ENCODE measurements at places on chromosomes 12 and 14.

- no peak for DNase-seq
These were observed 32.0 kb upstream of the CIPC start for GRCh38 chr14:77065851-77066577.

GRCh38 chr12:47850153-47851084, 30.7 kb upstream of the HDAC7 start:
- no peak for DNase-seq

- no peak for DNase-seq
These were observed 175.9 kb downstream of the PELI2 start for GRCh38 chr14:56294128-56294527.

GRCh38 chr14:69004731-69005431, 25.8 kb upstream of the ACTN1 start:
- DNase-seq, result no peak

DNA sequence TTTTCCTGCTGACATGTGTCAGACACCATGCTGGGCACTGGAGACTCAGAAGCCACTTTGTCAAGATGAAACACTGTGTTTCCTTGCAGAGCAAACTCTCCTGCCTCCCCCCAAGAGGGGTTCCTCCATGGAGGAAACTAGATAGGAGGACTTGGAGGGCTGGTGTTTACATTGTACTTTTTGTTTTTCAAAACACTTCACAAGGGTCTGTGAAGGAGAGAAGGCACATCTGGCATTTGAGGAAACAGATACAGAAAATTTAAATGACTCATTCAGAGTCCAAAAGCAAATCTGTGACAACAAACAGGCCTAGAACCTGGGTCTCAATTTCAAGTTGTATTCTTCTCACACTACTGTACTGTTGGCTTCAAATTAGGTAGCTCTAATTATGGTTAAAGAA, 6.7 kb upstream of the CDKL1 start:
- DNase-seq, result no peak

GRCh38 chr14:90287791-90288190, 31.4 kb downstream of the PSMC1 start:
- DNase-seq, result no peak

GRCh38 chr12:50107416-50108268, 3.8 kb downstream of the GPD1 start:
- DNase-seq, result no peak

- no peak for DNase-seq
These were observed 33.8 kb upstream of the PWP1 start for GRCh38 chr12:107651571-107652449.

GRCh38 chr14:36940476-36940875, 231.9 kb downstream of the SLC25A21 start:
- DNase-seq, result no peak

GRCh38 chr12:48160046-48160445, 2.7 kb upstream of the ASB8 start:
- DNase-seq, result no peak

DNA sequence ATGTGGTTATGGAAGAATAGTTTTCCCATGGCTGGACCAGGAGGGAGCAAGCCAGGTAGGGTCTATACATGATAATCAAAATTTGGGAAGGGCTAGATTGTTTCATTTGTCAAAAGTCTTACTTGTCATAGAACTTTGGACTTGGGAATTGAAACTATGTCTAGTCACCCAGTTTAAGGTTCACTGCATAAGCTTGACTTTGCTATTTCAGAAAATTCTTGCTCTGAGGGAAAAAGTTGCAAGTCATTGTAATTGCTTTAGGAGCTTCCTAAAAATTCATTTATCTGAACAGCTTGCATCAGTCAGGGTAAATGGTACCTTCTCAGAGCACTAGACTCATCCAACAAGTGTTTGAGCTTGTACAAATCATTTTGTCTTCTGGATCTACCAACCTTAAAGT, 1194.7 kb downstream of the GALC start:
- no peak for DNase-seq

GRCh38 chr12:23140710-23141109, 515.7 kb downstream of the ETNK1 start:
- DNase-seq, result no peak

DNA sequence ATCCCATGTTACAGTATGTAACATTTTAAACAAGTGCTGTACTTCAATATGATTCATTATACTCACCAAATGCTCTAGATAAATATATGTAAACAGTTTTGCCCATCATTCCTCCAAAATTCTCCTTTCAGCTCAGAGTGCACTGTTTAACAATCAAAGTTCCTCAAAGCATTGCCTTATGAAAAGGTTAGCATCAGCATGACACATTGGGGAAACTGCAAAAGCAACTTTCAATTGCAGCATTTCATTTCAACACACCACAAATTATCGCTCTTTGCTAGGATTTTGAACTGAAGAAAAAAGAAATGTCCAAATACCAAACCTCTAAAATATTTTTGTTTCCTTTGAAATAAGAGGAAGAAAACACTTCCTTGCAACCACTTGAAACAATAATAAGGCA, 413.2 kb downstream of the FLRT2 start:
- DNase-seq, result no peak

DNA sequence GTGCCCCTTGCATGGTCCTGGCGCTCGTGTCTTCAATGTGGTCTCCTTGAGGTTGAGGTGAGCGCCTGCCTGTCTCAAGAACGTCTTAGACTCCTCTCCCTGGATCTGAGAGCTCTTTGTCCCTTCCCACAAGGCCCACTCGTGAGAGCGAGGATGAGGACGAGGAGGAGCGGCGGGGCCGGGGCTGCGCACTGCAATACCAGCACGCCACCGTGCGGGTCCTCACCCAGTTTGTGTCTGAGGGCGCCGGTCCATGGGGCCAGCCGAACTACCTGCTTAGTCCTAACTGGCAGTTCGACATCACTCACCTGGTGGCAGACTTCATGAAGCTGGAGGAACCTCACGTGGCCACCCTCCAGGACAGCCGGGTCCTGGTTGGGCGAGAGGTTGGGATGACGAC, 128.1 kb downstream of the SLC15A4 start:
- DNase-seq, result no peak

DNA sequence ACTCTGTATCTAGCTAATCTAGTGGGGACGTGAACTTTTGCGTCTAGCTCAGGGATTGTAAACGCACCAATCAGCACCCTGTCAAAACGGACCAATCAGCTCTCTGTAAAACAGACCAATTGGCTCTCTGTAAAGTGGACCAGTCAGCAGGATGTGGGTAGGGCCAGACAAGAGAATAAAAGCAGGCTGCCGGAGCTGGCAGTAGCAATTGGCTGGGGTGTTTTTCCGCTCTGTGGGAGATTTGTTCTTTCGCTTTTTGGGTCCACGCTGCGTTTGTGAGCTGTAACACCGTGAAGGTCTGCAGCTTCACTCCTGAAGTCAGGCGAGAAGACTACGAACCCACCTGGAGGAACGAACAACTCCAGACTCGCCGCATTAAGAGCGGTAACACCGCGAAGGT, 76.5 kb downstream of the SPRING1 start:
- DNase-seq, result no peak

DNA sequence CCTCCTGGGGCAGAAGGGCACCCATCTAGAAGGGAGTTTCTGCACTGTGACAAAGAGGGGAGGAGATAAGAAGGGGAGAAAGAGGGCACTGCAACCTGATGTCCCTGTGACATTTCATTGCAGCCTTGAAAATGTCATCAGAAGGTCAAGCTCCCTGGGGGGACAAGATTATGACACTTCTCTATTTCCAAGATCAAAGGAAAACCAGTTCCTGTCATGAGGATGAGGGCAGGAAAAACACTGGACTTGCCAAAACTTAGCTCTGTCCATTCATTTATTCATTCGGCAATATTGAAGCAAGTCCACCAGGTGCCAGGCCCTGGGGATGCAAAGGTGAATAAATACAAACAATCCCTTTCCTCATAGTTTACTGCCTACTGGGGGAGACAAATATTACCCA, 138.4 kb upstream of the CDKN3 start:
- DNase-seq, result no peak

DNA sequence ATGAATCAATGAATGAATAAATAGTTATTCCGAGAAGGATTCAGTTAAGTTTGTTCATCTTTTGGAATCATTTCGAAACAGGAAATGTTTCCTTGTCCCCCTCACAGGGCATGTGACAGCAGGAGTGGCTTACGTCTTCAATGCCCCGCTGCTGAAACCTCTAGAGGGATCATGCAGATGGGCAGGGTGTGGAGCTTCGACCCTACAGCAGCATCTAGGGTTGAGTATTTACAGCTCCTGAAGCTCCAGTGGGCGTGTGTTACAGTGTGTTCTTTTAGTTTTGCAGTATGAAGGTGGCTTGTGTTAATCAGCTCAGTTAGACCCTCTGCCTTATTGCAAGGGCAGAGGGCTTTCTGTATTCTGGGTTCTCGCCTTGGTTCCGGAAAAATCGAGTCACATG, 2.6 kb downstream of the NAV3 start:
- no peak for DNase-seq

GRCh38 chr14:98742001-98742400, 530.0 kb downstream of the BCL11B start:
- no peak for DNase-seq
